ENCODE measurements at places on chromosomes 4 and X.

DNA sequence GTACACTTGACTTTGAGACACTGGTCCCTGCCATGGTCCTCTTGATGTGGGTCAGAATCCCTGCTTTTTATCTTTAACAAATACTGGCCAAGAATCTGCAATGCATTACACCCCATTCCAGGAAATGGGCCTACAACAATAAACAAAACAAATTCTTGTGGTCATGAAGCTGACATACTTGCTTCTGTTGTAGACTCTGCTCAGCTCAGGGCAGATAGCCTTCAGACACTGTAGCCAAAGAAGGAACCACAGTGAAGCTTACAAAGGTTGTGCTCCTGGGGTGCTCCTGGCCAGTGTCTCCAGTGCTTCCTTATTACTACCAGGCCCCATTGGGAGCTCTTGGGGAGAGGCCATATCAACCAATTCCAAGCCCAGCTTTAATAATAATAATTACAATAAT, 21.8 kb downstream of the KIAA1210 start:
- no peak for DNase-seq

GRCh38 chr4:17619416-17620105, 5.1 kb downstream of the MED28 start:
- DNase-seq: no peak

DNA sequence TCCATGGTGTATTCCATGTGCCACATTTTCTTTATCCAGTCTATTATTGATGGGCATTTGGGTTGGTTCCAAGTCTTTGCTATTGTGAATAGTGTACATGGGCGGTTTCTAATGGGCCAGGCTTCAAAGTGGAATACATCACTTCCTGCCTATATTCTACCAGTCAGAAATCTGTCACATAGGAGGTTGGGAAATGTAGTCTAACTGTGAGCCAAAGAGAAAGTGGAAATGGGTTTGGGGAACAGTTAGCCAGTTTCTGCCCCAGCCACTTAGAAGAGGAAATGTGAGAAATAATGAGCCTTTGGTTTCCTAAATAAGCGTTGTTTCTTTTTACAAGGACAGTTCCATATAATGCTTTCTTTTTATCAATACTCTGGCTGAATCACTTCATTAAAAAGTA, 85.1 kb upstream of the AP1S2 start:
- DNase-seq: no peak

DNA sequence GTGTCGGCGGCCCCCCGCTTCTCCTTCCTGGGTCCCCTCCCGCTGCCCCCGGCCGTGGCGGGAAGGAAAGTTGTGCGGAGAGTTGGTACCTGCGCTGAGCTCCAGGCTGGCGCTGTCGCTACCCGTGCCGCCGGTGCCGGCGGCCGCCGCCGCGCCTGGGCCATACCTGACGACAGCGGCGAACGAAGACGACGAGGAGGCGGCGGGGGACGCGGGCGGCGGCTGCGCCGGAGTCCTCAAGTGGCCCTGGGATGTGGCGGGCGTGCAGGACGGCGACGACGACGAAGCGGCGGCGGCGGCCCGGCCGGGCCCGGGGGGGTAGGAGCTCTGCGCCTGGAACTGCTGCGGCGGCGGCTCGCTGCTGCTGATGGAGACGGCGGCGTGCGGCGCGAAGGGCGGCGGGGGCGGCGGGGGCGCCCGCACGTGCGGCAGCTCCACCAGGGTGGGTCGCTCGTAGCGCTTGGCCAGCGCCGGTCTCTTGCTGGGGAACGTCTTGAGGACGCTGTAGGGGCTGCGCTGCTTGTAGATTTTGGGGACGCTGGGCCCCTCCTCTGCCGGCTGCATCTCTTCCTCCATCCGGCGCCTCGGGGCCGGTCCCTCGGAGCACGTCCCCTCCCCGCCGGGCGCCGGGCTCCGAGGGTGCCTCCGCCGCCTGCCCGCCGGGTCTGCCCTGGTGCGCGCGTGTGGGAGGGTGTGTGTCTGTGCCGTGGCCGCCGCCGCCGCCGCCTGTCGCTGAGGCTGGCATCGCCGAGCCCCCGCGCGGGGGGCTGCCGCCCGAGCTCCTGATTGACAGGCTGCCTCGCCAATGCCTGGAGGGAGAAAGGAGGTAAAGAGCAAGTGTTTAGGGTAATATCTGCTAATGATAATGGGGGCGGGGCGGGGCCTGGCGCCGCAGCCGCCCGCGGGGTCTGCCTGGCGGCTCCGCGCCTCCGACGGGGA, 618 bp downstream of the BEND4 start:
- DNase-seq: no peak

GRCh38 chr4:84530871-84531270, 31.8 kb upstream of the NKX6-1 start:
- no peak for DNase-seq

- no peak for DNase-seq
Observed at GRCh38 chr4:136277741-136278140, 1254.6 kb downstream of the PCDH18 start.

DNA sequence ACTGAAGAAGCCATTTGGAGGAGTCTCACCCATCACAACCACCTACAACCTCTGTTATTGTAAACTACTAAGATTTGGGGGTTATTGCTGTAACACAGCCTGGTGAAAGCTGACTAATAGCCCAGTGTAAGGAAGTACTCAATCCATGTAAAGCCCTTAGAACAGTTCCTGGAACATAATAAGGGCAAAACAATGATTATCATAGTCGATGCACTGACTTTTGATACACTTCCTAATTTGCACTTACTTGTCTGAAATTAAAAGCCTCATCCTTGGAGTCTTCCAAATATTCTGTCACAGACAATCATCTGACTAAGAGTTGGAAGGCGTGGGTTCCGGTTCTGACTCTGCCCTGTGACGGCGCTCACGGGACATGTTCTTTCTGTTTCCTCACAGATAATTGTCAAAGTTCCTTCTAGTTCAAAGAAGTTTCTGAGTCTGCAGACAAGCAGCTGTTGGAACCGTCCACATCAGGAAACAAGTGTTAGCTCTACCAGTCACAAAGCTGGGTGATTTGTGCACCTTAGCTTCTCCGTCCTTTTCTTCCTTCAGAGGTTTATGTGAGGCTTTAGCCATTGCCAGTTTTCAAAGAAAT, 33.4 kb upstream of the RASGEF1B start:
- peak; percentile 42 for DNase-seq

GRCh38 chr4:39353478-39354253, 12.5 kb downstream of the RFC1 start:
- no peak for DNase-seq

GRCh38 chr4:25908491-25908901, 5.5 kb upstream of the SMIM20 start:
- DNase-seq: no peak

DNA sequence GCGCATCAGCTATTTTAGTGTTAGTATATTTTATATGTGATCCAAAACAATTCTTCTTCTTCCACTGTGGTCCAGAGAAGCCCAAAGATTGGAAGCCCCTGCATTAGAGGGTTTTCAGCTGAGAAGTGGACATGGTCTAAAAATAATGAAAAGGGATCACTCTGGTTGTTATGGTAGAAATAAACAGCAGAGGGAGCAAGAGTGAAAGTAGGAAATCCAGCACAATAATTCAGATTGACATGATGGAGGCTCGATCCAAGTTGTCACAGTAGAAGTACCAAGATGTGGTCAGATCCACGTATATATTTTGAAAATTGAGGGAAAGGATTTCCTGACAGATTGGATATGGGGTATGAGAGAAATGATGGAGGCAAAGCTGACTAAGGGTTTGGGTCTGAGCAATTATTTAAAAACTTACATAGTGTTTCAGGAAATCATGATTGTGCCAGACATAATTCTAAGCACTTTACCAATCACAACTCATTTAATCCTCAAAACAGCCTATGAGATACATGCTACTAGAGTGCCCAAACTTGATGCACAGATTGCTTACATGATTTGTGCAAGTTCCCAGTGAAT, 17.0 kb upstream of the TMEM144 start:
- DNase-seq: peak; percentile 67

GRCh38 chr4:67721315-67721769, 20.4 kb upstream of the UBA6 start:
- DNase-seq: no peak

GRCh38 chr4:15717657-15718416, 15.0 kb downstream of the BST1 start:
- DNase-seq: no peak

- no peak for DNase-seq
Observed at GRCh38 chr4:39178706-39179105, 3.6 kb upstream of the WDR19 start.

- DNase-seq: no peak
Observed at GRCh38 chrX:38060331-38060878, 54.1 kb downstream of the SYTL5 start.

DNA sequence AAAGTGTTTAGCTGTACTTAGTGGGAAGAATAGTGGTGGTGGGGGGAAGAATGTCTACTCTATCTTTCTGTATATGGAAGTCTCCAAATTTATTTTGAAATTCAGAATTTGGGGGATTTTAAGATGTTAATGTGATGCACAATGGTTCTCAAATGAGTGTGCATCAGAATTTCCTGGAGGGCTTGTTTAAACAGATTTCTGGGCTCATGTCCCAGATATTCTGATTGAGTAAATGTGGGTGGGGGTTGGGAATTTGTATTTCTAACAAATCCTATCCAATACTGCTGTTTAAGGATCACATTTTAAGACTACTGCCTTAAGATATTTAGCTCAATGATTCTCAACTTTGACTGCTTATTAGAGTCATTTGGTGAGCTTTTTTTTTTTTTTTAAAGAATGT, 15.1 kb upstream of the INTS6L start:
- DNase-seq: no peak

DNA sequence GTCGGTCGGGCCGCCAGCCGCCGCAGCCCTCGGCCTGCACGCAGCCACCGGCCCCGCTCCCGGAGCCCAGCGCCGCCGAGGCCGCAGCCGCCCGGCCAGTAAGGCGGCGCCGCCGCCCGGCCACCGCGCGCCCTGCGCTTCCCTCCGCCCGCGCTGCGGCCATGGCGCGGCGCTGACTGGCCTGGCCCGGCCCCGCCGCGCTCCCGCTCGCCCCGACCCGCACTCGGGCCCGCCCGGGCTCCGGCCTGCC, 213 bp downstream of the NFKB1 start:
- no peak for DNase-seq

- no peak for DNase-seq
Observed at GRCh38 chrX:97844161-97844560, 960.5 kb downstream of the RPA4 start.

GRCh38 chr4:21380861-21381260, 567.7 kb downstream of the KCNIP4 start:
- no peak for DNase-seq

GRCh38 chr4:133000012-133000411, 149.1 kb upstream of the PCDH10 start:
- peak; percentile 28 for DNase-seq

DNA sequence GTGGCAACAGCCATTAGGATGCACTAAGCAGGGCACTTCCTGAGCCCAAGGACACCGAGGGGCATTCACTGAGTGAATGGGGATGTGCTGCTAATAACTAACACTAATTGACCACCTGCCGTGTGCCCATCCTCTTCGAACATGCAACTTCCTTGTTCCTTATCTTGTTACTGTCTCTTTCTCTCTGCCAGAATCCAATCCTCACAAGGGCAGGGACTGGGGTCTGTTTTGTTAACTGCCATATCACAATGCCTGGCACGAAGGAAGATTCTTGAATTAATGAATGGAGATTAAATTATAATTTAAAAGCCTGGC, 1.3 kb downstream of the ERAS start:
- no peak for DNase-seq

DNA sequence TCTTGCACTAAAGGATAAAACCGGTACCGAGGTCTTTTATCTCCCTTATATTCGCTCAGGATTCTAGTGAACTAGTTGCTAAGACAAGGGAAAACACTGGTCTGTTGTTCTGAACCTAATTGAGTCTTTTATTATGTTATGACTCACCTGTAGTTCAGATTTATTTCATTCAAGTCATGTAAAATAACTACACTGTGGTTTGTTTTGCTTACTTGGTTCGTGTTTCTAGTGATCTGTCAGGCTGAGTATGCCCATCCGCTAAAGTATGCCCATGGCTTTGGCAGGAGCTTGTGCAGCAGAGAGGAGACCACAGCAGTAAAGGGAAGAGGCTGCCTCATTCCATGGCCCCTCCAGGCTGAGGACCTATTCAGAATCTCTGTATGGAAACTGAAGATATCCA, 126.1 kb downstream of the AFF1 start:
- DNase-seq: no peak

- DNase-seq: no peak
Observed at GRCh38 chr4:4869731-4870571, 10.5 kb downstream of the MSX1 start.

DNA sequence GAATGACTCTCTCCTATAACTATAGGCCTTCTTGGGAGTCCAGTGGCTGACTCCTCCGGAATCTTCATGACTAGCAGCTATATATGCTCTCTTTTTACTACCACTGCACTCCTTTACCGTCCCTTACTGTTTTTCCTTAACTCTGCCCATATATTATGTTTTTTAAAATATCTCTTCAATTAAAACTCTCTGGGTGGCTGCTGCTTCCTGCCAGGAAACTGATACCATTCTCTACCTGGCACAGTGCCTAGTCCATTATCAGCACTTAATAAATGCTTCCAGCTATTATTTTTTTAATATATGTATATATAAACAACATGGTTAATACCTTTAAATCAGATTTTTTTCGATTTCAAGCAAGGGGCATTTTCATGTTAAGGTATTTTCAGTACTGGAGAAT, 136.6 kb upstream of the FAM47B start:
- no peak for DNase-seq

GRCh38 chr4:6430927-6431326, 41.5 kb downstream of the PPP2R2C start:
- no peak for DNase-seq

DNA sequence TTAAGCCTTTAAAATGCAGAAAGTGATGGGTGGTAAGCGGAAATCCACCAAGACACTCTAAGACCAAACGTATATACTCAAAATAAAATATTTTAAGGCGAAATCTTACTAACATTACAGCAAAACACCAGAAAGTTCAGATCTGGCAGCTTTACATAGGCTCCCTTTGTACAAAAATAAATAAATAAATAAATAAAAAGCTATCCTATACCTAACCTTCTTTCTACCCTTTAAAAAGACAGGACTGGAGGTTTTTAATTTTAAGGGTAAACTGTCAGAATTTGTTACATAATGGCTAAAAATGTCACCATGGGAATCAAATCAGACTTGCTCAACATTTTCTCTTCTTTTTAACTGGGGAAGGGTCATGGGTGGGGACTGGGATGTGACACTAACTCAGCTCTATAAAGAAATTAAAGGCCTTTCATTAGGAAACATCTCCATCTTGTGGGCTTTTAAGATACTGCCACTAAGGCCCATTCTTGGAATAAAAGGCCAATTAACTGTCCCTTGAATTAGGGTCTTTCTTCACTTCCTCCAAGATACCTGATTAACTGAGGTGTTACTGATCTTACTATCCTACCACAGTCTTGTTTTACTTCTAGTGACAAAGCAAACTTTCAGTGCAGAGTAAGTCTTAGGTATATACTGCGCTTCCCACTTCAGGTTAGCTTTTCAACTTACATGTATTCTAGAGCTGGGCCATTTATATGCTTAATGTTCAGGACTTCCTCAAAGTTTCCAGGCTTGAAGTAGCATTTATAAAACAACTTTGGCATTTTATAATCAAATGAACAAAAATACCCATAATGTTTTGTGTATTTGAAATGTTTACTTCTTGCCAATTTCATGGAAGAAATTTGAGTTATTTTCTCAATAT, 13.3 kb downstream of the HNRNPD start:
- DNase-seq: no peak
